ENCODE measurements at places on chromosomes 1 and 21. TPM values are rescaled to one million over a fixed set of nuclear protein-coding genes. Genes with fewer than 3 reads are reported as not detected.

TARBP1 gene
- 28.8 TPM for total RNA-seq

TDRD10 gene
- not detected for total RNA-seq

AP4B1 gene
- total RNA-seq = 31.0 TPM

OR2L8 gene
- total RNA-seq = not detected

LRRC39 gene
- total RNA-seq = 0.37 TPM

LHX8 gene
- not detected for total RNA-seq

FAM72C gene
- total RNA-seq = 0.42 TPM

TIE1 gene
- 9.2 TPM for total RNA-seq

LRRC8D gene
- 31.8 TPM for total RNA-seq

All from smooth muscle cell of the umbilical artery (primary cell).